ENCODE measurements at places on chromosomes 4 and X.

DNA sequence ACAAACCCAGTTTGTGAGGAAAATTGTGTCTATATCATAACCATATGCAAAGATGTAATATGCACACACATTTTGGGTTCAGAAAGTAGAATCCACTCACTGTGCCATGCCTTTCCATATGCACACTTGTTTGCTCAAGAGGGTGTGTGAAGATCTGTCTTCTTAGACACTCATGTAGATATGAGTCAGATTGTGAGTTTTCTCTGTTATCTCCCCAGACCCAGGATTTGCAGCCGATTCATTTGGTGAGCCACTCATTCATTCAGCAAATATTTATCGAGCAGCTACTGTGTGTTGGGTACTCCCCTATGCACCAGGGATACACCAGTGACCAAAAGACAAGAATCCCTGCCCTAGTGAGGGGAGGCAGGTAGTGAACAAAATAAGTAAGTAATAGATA, 81.5 kb downstream of the CLCN5 start:
- no peak for DNase-seq

DNA sequence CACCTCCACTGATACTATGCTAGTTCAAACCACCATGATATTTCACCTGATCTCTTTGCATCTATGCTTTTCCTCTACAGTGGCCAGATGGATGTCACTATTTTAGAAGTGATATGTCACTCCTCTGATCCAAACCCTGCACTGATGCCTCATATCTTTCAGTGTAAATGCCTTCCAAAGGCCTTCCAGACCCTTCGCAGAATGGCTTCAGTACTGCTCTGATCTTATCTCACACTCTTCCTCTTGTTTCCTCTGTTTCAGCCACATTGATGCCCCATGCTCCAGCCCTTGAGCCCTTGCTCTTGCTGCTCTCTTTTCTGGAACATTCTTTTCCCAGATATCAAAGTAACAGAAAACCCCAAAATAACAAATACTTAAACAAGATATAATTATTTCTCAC, 17.9 kb downstream of the MID1IP1 start:
- no peak for DNase-seq

DNA sequence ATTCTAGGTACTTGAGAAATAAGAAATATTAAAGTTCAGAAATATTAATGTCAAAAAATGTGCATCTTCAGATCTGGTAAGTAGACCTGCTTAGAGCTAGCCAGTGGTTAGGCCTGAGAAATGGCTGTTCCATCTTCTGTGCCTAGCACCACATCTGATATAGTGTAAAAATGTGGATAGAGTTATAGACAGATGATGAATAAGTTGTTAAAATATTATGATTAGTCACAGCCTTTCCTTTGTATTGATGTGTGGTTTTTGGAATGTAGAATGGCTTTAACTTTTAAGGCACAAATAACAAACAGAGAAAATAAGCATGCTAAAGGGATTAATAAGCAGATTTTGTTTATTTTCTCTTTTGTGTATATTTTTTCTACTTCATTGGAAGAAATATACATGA, 133.5 kb upstream of the NUDT6 start:
- DNase-seq, result no peak

DNA sequence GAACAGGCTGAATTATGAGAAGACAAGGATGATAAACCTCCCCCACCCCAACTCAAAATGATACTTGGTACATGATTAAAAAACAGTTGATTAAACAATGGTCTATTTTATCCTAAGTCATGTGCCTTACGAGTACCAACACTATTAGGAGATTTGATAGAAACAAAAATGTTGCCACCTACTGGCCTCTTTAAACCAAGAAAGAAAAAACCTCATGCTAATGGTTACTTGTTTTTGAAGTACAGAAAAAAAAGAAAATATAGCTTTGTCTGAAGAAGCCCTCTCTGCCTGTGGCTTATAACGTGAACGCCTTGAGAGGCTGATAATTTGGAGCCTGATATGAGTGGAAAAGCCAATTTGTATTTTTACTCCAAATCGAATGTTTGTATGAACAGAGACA, 538.2 kb downstream of the DMD start:
- no peak for DNase-seq

- no peak for DNase-seq
Observed at GRCh38 chr4:82739287-82740190, 59.1 kb downstream of the SCD5 start.

- no peak for DNase-seq
Observed at GRCh38 chr4:134539729-134540231, 338.2 kb upstream of the PABPC4L start.

GRCh38 chr4:184355111-184355604, 119.2 kb downstream of the IRF2 start:
- no peak for DNase-seq

DNA sequence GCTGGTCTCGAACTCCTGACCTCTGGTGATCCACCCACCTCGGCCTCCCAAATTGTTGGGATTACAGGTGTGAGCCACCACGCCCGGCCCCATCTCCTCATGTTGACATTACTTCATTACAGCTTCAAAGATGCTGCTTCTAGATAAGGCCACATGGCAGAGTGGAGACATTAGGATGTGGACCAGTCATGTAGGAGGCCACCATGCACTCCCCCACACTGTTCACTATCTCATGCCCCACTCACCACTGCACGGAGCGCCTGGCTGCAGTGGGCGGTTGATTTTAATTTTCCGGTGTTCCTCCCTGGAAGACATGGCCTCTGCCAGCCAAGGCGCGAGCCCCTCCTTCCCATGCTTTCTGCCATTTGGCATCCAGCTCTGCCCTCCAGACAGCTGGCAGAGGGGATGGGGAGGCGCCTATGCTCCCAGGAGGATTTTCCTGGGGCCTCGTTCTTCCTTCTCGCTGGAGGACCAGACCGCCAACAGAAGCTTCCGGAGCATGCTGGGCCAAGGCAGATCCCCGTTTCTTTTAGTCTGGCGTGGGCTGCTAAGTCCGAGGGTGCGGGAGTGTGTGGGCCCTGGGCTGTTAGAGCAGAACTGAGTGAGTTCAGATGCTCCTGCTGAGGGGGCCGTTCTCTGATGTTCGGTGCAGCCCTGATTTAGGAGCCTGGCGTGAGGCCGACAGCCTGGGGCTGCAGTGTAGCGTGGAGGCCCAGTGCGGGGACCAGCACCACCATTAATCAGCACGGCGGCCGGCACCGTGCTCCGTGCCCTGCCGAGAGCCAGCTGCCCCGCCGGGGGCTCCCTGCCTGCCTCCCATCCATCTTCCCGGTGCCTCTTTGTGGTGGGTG, 93.1 kb downstream of the SORCS2 start:
- DNase-seq, result no peak

- DNase-seq, result no peak
Observed at GRCh38 chr4:55612341-55612740, 20.3 kb upstream of the PDCL2 start.

GRCh38 chr4:124143632-124144031, 568.9 kb downstream of the ANKRD50 start:
- DNase-seq, result peak; percentile 5

DNA sequence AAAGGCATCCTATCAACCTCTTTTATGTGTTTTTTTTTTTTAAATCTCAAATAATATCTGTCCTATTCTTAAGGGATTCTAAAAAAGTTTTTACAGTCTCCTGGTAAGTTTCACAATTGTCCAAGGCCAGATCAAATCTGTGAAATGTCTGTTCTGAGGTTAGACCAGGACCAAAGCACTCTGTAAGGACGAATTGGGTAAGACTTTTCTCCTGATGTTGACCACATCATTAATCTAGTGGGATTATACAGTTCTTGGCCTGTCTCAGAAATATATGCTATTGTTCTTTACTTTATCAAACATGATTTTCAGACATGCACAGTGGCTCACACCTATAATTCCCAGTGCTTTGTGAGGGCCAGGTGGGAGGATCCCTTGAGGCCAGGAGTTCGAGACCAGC, 45.8 kb upstream of the TMEM131L start:
- DNase-seq, result no peak

DNA sequence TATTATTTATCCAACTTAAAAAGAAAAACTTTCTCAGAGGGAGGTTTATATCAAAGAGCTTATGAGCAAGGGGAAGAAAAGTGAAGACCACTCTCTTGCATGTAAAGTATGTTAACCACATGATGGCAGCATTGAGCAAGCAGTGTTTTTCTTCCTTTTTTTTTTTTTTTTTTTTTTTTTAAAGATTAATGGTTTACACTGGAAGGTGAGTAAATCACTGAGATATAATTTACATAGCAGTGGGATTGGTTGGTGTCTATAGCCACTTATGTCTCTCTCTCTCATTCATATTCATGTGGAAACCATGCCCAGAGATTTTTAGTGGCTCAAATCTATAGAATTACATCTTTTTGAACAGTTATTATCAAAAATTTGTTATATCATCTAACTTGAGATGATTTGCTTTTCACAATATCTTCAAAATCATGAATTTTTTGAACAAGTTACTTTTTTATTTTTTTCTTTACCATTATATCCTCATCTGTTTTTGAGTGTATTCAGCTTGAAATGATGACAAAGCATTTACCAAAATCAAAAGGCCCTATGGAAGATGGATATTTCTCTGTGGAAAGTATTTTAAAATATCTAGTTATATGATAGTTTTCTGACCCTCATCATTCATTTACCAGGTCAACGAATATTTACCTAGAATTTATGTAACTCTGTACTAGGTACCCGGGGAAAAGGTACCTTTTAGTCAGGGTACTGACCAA, 31.6 kb downstream of the MTHFD2L start:
- peak; percentile 20 for DNase-seq

DNA sequence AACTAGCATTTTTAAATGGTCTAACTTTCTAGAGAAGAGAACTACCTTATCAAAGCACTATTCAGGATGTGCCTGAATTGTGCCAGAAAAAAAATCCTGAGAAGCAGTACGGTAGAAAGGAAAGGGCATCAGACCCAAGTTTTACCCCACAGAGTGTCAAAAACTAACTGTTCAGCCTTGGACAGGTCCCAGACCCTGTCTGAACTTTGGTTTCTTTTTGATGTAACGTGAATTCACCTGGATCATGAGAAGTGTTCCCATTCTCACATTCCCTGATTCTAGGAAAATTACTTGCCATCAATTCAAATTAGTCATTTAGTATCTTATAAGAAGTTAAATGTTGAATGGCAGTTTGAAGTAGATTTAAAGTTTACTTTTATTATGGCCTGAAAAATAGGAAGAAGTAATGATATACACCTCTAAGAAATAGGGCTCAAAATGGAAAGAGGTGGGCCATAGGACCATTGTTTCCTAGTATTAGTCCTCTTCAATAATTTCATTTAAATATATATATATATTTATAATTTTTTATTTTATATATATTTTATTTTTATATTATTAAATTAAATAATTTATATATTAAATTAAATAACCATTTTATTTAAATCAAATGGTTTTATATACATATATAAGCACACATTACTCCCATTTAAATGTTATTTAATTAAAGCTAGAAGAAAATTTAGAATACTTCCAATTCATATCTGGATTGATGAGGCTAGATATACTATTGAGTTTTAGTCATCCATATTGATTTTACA, 181.9 kb upstream of the PPARGC1A start:
- DNase-seq, result no peak

DNA sequence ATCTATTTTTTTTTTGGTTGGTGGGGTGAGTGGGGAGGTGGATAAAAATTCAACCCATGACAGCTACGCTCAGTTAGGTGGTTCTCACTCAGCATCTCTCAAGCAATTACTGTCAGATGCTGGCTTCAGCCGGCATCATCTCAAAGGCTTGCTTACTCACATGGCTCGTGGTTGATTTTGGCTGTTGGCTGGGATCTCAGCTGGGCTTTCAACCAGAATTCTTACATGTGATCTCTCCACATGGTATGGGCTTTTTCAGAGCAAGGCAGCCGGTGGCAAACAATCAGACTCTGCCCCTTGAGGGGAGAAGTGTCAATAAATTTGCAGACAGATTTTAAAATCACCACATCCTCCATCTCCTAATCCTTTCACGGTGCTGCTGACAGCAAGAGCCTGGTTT, 47.2 kb downstream of the SLC34A2 start:
- DNase-seq, result peak; percentile 35

- no peak for DNase-seq
Observed at GRCh38 chrX:101564651-101565050, 14.3 kb downstream of the ARMCX1 start.

- no peak for DNase-seq
Observed at GRCh38 chr4:59685626-59686025, 1514.5 kb upstream of the ADGRL3 start.

- DNase-seq, result no peak
Observed at GRCh38 chr4:6500481-6501140, 28.2 kb upstream of the PPP2R2C start.

- DNase-seq, result no peak
Observed at GRCh38 chrX:47577424-47577823, 4.8 kb upstream of the TIMP1 start.

DNA sequence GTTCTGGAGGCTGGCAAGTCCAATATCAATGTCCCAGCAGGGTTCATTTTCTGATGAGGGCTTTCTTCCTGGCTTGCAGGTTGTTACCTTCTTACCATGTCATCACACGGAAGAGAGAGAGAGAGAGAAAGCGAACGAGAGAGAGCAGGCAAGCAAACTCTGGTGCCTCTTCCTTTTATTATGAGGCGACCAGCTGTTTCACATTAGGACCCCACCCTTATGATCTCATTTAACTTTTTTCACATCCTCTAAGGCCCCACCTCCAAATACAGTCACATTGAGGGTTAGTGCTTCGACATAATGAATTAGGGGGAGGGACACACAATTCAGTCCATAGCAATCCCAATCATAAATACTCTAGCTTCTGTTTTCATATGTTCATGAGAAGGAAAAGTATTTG, 10.6 kb upstream of the GPR174 start:
- DNase-seq, result no peak

DNA sequence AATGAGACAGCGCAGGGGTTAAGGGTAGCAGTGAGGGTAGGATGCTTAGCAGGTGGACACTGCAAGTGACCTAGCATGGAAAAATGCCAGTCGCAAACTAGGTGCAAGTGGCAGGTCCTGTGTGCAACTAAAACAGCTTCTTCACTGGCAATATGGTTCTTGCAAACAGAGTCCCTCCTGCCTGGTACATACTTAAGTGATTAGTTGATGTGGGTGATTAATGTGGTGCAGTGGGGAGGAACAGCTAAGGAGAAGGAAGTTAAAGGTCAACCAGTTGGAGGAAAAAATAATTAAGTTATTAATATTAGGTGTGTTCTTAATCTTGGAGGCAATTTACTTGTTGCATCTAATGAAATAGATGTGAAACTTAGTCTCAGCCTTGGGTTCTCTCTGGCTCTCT, 121.6 kb upstream of the IGFBP7 start:
- no peak for DNase-seq

DNA sequence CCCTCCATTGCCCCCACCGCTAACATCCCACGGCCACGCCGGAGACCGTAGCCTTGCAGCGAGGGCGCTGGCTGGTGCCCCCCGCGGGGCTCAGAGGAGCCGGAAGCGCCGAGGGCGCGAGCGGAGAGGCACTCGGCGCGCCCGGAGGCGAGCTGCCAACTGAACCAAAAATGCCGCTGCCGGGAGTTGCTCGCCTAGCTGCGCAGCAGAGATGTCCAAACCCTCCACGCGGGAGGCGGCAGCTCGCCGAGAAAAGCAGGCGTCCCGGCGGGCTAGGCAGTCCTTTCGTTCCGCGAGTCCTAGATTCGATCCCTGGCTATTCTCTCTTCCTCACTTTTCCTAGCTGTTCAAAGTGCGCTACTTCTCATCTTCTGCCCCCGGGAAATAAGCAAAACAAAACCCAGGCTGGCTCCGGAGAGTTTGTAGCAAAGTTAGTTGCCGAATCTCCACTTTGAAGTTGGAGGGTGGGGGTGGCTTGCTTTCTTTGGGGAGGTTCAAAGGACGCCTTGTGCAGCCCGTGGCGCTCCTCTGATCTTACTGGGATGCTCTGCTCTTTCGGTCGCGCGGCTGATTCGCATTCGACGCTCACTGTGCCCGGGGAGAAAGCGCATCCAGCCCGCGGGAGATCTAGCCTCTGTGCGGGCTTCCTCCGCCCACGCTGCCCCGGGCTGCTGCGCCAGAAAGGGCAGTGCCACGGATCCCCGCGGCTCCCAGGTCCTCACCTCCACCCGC, 723 bp downstream of the NKX6-1 start:
- peak; percentile 34 for DNase-seq

Data from NCI-H345 (cell line).